ENCODE measurements at places on chromosomes 6 and 20.
A peak's percentile ranks its signal among the peaks of the same experiment; 100 is the strongest.

DNA sequence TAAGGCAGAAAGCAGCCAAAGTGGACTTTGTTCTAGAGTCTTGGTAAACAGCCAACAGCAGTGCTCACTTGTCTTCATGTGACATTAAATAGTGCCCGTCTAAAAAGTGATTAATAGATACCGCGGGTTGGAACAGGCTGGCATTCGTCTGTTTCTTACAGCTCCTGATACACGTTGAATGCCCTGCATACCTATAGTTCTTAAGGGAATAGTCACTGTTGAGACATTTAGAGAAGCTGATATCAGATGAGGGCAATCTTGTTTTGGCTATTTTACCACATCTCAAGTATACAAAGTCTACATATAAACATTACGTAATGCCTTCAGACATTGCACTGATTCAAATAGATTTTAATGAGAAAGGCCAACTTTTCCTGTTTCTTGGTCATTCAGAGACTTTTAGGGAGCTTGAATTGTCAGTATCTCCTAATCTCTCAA is 374.9 kb upstream of the FLRT3 start:
- no peak for DNase-seq

DNA sequence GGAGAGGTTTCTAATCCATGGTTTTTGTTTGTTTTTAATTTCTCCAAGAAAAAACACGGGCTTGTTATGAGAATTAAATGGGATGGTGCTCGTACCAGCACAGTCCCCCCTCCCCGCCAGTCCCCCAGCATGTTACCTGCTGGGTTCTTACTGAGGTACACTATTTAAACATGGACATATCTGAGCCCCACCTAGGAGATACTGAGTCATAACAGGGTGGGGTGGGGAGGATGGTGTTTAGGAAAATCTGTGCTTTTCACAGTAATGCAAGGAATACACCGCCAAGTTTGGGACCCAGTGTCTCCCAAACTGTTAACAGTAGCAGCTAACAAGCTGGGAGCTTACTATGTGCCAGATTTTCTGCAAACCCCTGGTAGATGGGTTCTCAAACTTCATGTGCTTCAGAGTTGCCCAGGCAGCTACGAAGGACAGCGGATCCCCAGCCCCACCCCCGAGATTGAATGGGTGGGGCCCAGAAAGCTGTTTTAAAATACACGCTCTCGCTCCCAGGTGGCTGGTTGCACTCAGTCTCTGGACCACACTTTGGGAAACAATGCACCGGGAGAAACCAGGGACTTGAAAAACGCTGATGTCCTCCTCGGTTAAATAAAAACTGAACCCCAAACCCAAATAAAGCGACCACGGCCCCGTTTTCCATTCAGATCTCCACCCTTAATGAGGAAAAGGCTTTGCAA is 995 bp downstream of the ZFP64 start:
- DNase-seq, result peak; percentile 12

- no peak for DNase-seq
These were observed 1159.7 kb downstream of the GRIK2 start for GRCh38 chr6:102553214-102553613.

DNA sequence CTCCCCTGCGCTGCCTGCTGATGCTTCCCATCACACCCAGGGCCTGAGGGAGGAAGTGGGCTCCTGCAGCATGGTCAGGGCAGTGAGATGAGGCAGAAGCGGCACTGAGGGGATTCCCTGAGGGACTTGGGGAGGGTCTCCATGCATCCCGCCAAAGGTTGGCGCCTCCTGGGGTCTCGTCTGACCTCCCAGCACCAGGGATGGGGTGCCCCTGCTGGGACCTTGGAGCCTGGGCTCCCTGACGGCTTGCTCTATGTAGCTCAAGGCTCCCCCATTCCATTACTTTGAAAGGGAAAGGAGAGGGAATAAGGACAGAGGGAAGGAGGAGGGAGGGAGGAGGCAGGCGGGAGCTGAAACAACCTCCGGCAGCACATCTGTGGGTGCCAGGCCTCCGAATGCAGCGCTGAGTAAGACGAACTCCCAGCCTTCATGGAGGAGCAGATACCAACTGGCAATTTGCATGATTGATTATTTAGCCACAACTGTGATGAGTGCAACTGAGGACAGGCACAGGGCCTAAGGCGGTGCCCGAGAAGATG is 259.3 kb downstream of the ERMARD start:
- no peak for DNase-seq

DNA sequence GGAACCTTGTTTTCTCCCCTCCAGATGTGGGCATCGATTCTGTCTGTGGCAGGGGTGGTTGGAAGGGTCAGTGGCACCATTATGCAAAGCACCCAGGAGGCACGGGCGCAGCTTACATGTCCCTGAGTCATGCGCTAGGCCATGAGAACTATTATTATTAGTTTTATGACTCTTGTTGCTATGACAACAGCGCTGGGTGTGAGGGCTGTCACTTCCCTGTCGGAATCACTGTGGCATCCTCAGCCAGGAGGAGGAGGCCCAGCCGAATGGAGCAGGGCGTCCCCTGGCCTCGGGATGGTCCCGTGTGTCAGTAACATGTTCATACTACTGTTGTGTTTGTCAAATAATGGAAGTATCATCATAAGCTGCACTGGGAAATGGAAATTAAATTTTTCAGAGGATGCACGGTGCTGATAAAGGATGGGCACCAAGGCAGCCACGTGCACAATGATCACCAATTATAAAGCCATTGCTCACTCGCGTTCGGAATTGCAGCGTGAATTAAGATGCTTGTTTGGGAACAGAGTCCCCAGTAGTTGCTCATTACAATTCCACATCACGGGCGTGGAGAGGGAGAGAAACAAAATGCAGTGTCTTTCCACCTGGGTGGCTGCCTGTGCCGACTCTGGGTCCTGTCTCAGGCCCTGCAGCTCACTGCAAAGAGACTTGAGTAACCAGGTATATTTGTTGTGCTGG is 247.9 kb downstream of the CDH4 start:
- DNase-seq, result no peak

- DNase-seq, result no peak
These were observed 80.1 kb downstream of the MRPL14 start for GRCh38 chr6:44047179-44047546.

DNA sequence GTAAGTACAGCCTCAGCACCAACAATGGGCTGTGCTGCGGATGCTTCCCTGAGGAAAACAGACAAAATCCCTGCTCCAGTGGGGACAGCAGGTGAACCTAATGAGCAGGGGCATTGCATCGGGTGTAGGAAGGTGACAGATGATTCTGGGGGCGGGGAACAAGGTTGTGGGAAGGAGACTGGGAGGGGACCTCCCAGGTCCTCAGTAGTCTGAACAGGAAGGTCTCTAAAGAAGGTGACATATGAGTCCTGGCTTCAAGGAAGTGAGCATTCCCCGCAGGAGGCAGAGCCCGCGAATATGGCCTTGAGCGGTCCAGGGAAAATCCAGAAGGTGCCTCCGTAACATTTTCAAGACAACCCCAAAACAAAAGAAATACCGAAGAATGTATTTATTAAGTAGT is 19.4 kb downstream of the ULBP1 start:
- DNase-seq, result no peak

GRCh38 chr6:30678964-30679726 is 6.3 kb upstream of the DHX16 start:
- DNase-seq, result peak; percentile 89

DNA sequence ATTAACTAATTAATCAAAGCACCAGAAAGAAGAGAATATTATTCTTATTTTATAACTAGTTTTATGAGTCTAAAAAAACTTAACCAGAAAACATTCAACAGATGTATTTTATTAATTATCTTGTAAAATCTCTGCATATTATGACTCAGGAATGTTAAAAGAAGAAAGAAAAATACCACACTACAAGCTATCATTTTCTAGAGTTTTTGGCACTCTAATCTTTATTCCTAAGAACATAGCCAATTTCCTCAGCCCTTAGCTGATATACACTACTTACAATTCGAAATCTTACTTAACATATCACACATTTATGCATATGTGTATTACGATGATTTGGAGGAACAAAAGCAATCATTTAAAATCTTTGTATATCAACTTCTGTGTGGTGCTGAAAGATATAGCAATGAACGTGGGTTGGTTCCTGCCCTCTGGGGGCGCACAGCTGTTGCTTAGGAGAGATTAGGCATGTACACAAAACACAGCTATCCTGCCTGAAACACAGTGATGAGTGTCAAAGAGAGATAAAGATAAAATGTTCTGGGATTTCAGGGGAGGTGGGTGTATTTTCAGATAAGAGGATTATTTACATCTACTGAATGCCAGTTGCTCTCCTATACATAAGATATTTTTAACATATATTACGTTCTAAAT is 404.5 kb downstream of the SYNE1 start:
- no peak for DNase-seq

DNA sequence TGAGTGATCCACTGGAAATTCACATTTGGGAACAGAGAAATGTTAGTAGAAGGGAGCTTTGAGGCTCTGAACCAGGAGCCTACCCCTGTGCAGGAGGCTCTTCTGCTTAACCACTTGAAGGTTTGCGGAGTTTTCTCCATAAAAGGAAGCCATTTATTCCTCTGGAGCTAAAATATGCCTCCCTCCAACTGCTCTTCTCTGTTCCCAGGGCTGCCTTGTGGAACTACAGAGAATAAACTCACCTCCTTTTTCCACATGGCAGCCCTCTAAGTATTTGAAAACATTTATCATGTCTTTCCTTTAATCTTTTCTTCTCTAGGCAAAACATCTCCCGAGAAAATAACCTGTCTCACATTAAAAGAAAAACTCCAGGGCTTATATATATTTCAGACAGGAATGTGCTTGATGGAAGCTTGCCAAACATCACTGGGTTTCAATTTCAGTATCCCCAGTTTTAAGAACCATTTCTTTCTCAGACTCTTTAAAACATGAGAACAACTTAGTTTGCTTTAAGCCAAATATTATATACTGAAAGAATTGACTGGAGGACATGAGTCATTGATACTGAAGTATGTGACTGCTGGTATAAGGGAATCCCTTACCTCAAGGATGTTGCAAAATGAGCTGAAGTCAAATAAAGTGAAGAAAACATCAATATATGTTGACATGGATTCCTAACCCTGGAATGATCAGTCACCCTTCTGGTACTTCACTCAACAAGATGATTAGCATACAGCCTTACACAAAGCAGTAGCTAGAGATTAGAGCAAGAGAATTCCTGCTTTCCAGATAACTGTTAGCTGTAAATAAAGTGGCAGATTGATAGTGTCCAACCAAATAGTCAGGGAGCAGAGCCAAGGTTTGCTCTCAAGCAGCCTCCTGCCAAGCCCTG is 74.0 kb downstream of the ZBTB2 start:
- DNase-seq, result no peak

- DNase-seq, result peak; percentile 68
These were observed 14.3 kb downstream of the PSMB9 start for GRCh38 chr6:32868257-32868788.

DNA sequence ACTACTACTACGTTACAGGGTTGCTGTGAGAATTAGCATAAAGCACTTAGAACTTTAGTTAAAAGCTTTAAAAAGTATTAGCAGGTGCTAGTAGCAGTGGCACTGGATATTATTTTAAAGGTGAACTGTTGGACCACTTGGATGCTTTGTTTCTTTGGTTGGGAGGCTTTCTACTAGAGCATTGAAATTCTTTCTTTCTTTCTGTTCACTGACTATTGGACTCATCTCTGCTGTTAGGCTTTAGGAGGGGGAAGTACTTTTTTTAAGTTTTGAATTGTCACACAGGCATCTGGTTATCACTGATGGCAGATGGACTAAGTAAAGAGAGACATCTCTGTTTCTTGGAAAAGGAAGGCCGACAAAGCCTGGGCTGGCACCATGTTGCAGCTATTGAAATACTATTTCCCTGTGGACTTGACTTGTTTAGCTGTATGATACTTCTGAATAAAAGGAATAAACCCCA is 4.8 kb downstream of the TBPL1 start:
- DNase-seq, result no peak
